Lung microvascular endothelial cell (primary cell): ENCODE measurements at places on chromosomes 7 and 10. TPM values are rescaled to one million over a fixed set of nuclear protein-coding genes. Genes with fewer than 3 reads are reported as not detected.

DNA sequence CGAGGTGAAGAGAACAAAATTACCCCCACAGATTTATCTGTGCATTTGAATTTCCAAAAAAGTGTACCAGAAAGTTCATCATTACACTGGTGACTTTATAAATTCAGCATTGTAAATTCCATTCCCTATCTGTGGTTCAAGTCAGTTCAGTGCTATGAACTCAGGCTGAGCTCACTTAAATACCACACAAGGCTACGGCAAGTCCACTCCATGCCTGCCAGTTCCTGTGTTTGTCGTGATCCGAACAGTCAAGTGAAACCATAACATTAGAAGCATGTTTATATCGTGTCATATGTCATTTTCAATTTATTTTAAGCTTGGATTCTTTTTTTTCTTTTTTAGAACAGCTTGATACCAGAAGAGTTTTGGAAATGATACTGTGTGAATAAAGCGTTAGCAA, 14.8 kb downstream of the MBL2 start:
- DNase-seq, result no peak

GRCh38 chr10:48439031-48439430, 132.6 kb downstream of the MAPK8 start:
- no peak for DNase-seq

DNA sequence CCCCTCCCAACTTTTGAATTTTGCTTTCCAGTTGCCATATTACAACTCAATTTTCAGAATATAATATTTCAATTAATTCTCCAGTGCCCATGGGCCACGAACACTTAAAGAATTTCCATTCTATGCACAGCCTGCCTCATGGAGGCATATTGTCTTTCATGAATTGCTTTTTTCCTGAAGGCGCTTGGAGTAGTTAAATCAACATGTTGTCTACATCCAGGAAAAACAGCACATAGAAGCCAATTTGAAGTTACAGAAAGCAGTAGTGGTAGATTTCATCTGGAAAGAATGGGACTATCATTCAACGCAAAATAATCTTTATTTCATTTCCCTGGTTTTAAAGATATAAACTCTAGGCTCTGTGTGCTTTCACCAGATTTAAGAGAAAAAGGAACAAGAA, 106.0 kb downstream of the NRP1 start:
- no peak for DNase-seq

The MMD2 gene
- not detected in 2 replicates for total RNA-seq

The SFXN3 gene
- total RNA-seq, result 46.4 and 56.0 TPM in 2 replicates

GRCh38 chr7:27635728-27636127, 27.0 kb downstream of the HIBADH start:
- no peak for DNase-seq

- DNase-seq, result no peak
Measured at GRCh38 chr7:153939177-153939576, 113.0 kb upstream of the DPP6 start.

DNA sequence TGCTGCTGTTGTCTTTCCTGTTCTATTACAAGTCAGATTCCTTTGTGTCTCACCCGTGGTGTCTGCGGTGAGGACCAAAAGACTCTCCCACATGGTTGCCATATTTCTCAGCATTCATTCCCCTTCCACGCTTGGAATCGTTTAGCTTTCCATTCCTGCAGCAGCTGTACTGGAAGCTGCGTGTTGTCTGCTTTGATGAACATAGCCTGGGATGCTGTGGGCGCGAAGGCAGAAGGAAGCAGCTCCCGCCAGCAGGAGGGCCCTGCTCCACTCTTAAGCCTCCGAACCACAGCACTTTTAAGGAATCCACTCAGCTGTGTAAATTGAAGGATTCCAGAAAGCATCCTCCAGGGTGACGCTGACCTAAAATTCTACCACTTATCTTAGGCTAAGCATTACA, 303.6 kb upstream of the PITRM1 start:
- DNase-seq, result no peak

DNA sequence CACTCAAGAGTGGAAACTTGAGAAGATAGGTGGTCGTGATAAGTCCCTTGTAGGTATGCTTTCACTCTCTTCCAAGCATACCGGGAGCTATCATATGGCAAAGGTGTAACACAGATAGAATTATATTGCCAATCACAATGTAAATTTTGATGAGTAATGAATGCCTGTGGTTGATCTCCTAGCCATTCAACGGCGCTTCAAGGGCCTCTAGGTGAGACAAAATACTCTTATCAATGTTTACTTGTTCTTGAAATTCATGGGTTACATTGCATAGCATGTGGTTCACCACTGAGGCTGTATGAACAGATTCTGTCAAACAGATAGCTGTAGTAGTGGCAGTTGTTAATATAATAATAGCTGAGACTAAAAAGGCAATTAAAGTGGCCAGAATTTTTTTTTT, 82.4 kb downstream of the THSD7A start:
- no peak for DNase-seq

The TRIM50 gene
- not detected in 2 replicates for total RNA-seq

GRCh38 chr7:41928166-41928565, 225.3 kb upstream of the INHBA start:
- no peak for DNase-seq

GRCh38 chr7:122543891-122544290, 155.0 kb downstream of the RNF133 start:
- DNase-seq, result no peak

DNA sequence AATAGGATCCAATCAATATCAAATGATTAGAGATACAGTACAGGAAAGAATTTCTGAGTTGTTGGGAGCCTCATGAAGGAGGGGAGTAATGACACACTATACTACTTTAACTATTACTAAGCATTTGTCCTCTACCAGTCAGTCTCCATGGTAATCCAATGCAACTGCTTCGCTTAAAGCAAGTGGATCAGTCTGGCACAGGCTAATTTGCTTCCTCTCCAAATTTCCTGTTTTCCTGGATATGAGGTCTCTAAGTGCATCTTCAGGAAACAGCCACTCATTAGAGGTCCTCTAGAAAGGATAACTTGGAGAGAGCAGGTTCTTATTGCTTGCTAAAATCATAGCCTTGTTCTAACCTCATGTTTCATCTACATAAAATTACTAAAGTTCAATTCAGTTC, 8.4 kb upstream of the SEPTIN7 start:
- peak; percentile 58 for DNase-seq

GRCh38 chr7:149241696-149242095, 2.2 kb downstream of the ZNF212 start:
- DNase-seq, result no peak
